ENCODE measurements at places on chromosomes 5 and 9.

- no peak for DNase-seq
Measured at GRCh38 chr5:143231973-143232812, 171.3 kb downstream of the NR3C1 start.

GRCh38 chr9:123085916-123086315, 52.4 kb downstream of the GPR21 start:
- DNase-seq, result no peak

DNA sequence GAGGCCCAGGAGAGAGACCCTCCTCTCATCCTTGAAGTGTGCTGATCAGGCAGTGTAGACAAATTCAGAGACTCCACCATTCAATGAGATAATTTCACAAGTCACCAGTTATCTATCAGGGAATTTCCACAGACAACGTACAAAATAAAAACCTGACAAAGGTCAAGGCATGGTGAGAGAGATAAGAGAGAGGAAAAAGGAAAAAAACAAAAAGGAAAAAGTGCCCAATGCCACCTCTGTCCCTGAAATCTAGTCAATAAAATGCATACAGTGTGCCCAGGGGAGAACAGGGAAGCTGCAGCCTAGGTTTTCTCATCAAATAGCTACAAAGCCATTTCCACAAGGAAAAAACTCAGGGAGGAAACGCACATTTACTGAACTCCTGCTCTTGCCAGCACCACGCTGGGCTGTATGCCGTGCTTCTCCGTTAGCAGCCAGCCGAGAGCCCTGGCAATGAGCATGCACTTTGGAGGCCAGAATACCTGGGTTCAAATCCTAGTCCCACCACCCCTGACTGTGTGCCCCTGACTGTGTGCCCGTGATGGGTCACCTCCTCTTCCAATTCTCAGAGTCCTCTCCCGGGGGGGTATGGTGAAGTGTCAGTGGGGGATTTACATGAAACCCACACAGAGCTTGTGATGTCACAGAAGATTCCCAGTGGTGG, 11.6 kb downstream of the WHRN start:
- no peak for DNase-seq

DNA sequence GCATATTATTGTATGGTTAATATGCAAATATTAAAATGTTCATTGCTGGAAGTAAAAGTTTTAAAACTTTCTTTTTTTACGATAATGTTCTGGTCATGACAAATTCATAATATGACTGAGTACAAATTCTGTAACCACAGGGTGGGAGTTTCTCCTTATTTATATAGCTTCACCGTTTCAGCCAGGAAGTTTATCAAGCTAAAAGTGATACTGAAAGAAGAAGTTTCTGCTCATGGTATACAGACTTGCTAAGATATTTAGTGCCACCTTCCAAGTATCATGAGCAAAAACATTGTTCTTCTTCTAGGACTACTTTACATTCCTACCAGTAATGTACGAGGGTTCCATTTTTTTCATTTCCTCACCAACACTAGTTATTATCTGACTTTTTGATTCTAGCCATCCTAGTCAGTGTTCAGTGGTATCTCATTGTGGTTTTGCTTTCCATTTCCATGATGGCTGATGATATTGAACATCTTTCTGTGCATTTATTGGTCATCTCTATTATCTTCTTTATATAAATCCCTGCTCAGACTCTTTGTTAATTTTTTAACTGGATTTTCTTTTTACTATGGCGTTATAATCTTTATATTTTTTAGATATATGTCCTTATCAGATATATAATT, 94.2 kb upstream of the PRRC1 start:
- DNase-seq, result no peak

GRCh38 chr9:16243798-16244197, 626.7 kb downstream of the BNC2 start:
- DNase-seq, result no peak

GRCh38 chr9:88781628-88782391, 209.5 kb upstream of the S1PR3 start:
- peak; percentile 37 for DNase-seq

DNA sequence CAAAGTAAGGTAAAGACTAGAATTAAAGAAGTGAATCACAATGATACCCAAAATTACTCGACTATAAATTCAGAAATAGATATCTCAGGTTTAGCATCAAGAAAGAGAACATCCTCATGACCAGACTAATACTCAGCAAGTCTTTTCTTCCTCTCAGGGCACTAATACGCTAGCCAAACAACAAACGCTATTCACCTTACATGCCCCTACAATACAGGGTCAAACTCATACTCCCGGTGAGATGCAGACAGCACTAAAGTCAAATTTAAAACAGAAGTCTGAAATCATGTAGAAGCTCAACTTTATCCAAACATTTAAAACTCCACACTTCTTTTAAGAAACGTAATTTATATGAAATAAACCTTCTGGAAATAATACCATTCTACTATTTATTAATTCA, 5.6 kb downstream of the PFDN1 start:
- DNase-seq, result no peak

GRCh38 chr5:40405230-40405629, 274.5 kb upstream of the PTGER4 start:
- no peak for DNase-seq

- no peak for DNase-seq
Measured at GRCh38 chr5:42642006-42642405, 114.6 kb upstream of the CCDC152 start.

DNA sequence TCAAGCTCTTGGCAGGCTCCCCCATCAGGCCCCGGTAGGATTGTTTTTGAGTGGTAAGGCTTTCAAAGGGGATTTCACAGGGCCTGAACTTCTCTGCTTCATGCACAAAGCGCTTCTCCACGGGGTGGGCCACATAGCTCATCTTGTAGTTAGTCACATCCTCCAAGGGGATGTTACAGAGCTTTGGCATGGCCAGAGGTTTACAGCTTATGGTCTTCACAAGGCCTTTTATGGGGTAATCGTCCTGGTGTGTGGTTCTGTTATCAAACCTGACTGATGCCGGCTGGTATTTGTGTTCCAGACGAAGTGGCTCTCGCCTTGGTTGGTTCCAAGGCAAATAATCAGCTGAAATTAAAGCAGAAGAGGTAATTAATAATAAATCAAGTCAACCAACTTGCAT, 104.3 kb downstream of the SAXO1 start:
- peak; percentile 18 for DNase-seq

All from GM23248 (cell line).